Vagina (tissue), 2 donors: ENCODE measurements at places on chromosomes 13 and 19.

DNA sequence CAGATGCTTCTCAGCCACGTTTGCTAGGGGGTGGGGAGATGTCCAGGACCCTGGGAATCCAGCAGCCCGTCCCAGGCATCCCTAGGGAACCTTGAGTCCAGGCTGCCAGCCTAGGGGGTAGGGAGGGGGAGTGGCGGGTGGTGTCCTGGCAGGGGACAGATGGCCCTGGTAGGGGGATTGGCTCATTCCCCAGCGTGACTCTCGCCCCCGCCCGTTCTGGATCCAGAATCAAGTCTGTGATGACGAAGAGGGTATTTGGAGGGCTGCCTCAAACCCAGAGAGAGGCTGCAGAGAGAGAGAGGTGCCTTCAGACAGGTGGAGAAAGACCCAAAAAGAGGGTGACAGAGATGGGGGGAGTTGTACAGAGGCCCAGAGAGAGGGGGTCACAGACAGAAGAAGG lies 4.1 kb downstream of the SLC17A7 start:
- peaks cover 17% of the 10 kb centered on the region for H3K4me1 ChIP-seq
- peaks cover 2% of the 10 kb centered on the region for H3K27me3 ChIP-seq
- H3K27ac ChIP-seq = no peak overlapping the region
- no peak overlapping the region for H3K4me3 ChIP-seq

DNA sequence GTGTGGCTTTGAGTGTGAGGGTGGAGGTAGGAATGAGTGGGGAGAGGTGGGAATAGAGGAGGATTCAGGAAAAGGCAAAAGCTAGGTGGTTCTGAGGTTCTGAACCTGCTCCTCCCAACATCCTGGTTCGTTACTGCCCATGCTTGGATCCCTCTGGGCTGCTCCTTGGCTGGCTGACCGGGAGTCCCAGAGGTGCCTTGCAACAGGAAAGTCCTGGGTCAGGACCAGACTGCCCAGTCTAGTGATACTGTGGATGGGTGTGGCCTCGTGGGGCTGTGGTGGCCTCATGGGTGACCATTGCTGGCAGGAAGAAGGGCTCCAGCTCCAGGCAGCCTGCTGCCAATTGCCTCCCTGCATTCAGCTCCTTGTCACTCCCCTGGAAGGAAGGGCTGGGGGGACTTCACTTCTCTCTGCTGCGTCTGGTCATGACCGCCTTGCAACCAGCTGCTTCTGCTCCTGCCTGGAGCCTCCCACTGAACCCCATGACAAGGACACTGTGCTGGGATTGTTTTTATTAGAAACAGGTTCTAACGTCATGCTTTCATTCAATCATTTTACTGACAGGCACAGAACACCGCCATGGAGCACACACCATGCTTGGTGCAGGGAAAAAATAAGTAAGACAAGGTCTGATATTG lies 61.5 kb upstream of the UBL3 start:
- H3K27ac ChIP-seq = no peak overlapping the region
- no peak overlapping the region for H3K4me3 ChIP-seq
- no peaks in the 10 kb centered on the region for H3K4me1 ChIP-seq

DNA sequence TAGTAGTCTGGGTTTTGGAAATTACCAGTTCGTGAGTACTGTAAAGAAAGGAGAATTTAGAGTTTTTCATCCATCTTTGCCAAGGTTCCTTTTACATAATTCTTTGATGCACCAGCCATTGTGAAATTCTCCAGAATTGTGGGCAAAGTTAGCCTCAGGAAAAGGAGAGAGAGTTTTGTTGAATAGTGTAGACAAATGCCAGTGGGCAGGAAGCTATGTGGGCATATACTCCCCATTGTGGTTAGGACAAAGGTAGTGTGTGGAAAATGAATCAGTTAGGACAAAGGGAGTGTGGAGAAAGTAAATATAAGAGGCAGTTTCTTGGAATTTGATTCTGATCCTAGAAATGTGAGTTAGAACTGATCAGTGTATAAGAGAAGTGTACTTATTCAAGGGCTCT lies 67.9 kb downstream of the PCCA start:
- no peaks in the 10 kb centered on the region for H3K27me3 ChIP-seq
- no peaks in the 10 kb centered on the region for H3K4me1 ChIP-seq
- DNase-seq = no peak

DNA sequence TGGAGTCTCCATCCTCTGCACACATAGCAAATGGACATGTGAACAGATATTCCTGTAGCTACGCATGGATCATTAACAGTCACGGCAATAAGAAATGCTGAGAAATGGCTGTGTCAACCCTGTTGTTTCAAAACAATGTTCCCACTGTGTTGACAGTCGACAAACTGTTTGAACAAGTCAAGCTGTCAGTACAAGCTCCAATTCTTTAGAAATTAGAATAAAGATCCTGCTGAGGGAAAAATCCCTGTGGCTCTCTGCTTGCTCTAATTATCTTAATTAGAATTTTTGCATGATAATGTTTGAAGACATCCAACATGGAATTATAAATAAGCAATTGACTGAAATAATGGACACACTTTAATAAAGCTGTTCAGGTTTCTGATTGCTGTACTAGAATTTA lies 37.9 kb upstream of the CPB2 start:
- H3K4me1 ChIP-seq = no peaks in the 10 kb centered on the region
- H3K27ac ChIP-seq = no peak overlapping the region
- no peaks in the 10 kb centered on the region for H3K27me3 ChIP-seq
- no peaks in the 10 kb centered on the region for H3K36me3 ChIP-seq
- DNase-seq = no peak

- no peaks in the 10 kb centered on the region for H3K4me1 ChIP-seq
- H3K27ac ChIP-seq = no peak overlapping the region
- DNase-seq = no peak
These were observed 117.2 kb downstream of the SLITRK5 start for GRCh38 chr13:87788363-87788762.
